ENCODE measurements at places on chromosomes 11 and 22. TPM values are rescaled to one million over a fixed set of nuclear protein-coding genes. Genes with fewer than 3 reads are reported as not detected.

TREH gene
- total RNA-seq = not detected

TNNT3 gene
- 4.2 TPM for total RNA-seq

GSC2 gene
- total RNA-seq = not detected

GSTT4 gene
- total RNA-seq = not detected

PAMR1 gene
- total RNA-seq = 9.9 TPM

TMPRSS13 gene
- total RNA-seq = not detected

C1QTNF4 gene
- 1.6 TPM for total RNA-seq

TRIM49 gene
- not detected for total RNA-seq

CRYBA4 gene
- total RNA-seq = not detected

PACS1 gene
- total RNA-seq = 37.1 TPM

DDIAS gene
- 0.52 TPM for total RNA-seq

B4GALNT4 gene
- 6.3 TPM for total RNA-seq

SPTY2D1 gene
- 32.1 TPM for total RNA-seq

BATF2 gene
- total RNA-seq = 5.1 TPM

MYOD1 gene
- not detected for total RNA-seq

- DNase-seq = no peak
These were observed 642 bp upstream of the C11orf58 start for GRCh38 chr11:16737818-16738192.

DNA sequence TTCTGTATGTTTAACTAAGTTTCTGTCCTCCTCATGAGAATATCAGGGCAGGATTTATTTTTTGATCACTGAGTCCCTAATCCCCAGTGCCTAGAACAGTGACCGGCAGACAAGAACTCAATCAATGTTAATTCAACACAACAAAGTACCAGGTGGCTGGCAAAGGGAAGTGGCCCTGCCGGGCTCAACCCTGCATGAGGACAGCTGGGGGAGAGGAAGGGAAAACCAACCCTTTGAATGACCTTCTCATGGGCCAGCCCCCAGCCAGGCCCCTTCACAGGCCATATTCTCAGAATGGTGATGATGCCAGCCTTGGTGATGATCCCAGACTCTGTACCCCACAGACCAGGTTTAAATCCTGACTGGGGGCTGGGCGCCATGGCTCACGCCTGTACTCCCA lies 1.4 kb upstream of the MFNG start:
- no peak for DNase-seq

DNA sequence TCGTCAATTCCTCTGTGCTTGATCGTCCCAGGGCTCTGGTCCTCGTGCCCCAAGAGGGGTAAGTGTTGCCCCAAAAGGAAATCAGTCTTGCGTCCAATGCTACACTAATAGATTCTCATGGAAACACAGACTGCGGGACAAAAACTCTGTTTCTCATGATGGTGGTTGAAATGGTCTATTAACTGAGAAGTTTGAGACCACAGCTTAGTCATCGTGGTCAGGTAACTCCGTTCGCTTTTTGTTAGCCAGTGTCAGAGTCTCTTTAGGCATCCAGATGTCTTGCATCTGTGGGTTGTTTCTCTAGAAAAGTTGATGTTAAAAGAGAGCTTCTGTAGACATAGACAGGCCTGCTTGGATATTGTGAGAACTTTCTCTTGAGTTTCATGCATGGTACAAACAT lies 104.6 kb upstream of the SORL1-AS1 start:
- DNase-seq = no peak

- DNase-seq = peak; percentile 96
These were observed 3.8 kb downstream of the APOL3 start for GRCh38 chr22:36156515-36157419.

- DNase-seq = no peak
These were observed 2.5 kb downstream of the USP47 start for GRCh38 chr11:11844272-11844671.

GRCh38 chr22:40449676-40450035 lies 79.3 kb downstream of the SGSM3 start:
- no peak for DNase-seq

DNA sequence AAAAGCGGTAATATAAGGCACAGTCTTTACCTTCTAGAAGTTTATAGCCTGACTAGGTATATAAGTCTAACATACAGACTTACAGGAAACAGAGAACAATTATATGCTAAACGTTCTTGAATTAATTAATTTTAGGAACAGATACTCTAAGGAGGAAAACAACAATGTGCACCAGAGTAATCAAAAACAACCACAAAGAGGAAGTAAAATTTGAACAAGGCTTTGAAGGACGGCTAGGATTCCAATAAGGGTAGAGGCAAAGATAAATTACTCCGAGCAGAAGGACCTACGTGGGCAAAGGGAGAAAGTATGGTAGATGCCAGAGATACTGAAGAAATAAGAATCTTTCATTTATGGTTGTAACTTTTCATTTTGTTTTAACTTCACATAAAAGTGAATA lies 54.4 kb downstream of the ENTHD1 start:
- no peak for DNase-seq

DNA sequence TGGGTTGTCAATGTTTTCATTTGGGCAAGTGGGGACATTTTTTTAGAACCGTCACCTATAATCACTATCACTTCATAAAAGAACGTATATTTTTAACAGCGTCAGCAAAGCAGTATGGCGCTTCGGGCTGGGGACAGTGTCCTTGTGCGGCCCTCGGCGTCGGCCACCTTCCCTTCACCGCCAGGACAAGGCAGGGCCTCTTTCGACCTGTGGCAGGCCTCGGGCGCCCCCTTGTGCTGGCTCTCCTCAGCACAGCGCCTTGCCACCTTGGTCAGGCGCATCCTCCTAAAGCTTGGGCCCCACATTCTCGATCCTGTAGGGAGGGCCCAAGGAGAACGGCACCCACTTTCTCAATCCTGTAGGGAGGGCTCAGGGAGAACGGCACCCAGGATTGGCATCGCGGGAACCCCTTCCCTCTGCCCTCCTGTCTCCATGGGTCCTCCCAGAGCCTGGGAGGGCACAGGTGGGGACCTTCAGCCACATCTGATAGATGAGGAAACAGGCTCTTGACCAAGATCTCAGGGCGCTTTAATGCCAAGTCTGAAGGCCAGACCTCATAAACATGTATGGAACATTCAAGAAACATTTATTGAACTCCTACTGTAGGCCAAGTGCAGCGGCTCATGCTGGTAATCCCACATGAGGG lies 11.5 kb upstream of the FADD start:
- no peak for DNase-seq

- no peak for DNase-seq
These were observed 7.0 kb downstream of the TIMM10B start for GRCh38 chr11:6488342-6488741.

DNA sequence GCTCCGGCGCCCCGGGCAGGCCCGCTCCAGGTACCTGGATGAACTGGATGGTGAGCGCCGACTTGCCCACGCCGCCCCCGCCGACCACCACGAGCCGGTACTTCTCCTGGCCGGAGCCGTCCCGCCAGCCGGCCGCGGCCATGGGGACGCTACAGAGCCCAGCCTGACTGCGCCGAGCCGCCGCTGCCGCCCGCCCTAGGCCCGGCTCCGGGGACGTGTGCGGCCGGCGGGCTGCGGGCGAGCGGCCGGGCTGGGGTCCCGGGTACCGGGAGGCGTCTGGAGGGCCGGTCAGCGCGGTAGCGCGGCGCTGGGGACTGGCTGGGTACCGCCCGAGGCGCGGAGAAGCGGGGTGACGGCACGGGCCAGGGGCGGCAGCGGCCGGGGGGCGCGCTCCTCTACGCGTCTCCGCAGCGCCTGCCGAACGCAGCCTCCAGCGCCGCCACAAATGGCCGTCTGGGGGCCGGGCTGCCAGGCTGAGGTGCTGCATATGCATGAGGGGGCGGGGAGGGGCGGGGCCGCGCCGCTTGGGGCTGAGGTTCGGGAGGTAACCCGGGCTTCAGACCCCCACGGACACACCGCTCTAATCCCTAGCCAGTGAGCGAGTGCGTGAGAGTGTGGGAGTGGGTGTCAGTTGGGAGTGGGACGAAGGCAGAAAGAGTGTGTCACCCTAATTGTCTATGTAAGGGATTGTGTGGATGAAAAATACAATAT lies at the start of gene RRAS2:
Gene RRAS2 (minus strand): TSS at position 455 of the 711 bp plus-strand sequence. CDS start 313 bp downstream, at position 142.
- DNase-seq = peak; percentile 96

- no peak for DNase-seq
These were observed 9.6 kb downstream of the OR5A2 start for GRCh38 chr11:59416613-59417012.

DNA sequence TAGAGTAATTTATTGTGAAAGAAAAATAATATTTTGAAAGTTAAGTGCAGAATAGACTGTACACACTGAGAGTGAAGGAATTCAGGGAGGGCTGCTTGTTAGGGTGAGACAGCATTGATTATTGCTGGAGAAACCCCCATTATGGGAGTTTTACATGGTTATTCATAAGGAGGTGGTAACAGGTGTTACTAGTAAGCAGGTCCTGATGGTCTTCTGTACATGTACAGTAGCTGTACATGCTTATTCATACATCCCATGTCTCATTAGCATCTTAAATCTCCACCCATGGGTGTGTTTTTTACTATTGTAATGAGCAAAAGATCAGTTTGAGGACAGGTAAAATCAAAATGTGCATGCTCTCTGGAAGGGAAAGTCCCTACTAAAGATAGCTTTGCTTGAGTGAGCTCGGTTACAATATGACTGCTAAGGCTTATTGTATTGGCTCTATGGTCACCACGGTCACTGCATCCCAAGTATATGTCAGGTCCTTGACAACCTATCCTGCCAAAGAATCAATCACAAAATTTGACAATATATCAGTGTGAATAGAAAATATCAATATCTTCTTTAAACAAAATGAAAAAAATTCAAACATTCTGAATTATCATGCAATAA lies 6.2 kb downstream of the KDM4F start:
- peak; percentile 29 for DNase-seq

GRCh38 chr11:130101661-130102060 lies 32.0 kb downstream of the APLP2 start:
- no peak for DNase-seq

DNA sequence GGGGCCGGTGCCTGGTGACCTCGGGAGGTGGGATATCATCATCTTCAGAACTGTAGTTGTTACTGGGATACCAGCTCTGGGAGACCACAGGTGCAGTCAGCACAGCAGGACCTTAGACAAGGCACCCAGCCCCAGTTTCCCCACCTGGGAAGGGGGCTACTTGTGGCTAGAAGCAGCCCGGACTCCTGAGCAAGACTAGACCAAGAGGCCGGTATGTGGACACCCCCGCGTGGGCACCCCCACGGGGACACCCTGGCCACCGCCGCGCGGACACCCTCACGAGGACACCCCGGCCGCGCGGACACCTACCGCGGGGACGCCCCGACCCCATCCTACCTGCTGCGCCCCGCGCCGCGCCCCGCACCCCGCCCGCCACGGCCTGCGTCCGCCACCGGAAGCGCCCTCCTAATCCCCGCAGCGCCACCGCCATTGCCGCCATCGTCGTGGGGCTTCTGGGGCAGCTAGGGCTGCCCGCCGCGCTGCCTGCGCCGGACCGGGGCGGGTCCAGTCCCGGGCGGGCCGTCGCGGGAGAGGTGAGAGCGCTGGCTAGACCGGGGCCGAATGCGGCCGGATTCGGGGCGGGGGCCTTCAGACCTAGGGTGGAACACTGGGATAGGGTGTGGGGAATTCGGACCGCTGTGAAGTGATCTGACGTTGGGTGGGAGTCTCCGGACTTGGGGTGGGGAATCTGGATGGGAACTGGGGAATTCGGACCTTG lies at the start of the genes COMT and TXNRD2:
Gene COMT (plus strand): TSS at position 408 of the 718 bp plus-strand sequence. CDS start 20,755 bp downstream, outside the sequence.
Gene TXNRD2 (minus strand): TSS at position 454 of the 718 bp plus-strand sequence. CDS start 15 bp downstream, at position 439.
- no peak for DNase-seq

- DNase-seq = no peak
These were observed 10.9 kb upstream of the TNNT3 start for GRCh38 chr11:1908618-1909017.

- DNase-seq = no peak
These were observed 32.6 kb downstream of the MS4A6A start for GRCh38 chr11:60150279-60150678.

- no peak for DNase-seq
These were observed 26.4 kb downstream of the LRFN4 start for GRCh38 chr11:66883016-66883965.

- no peak for DNase-seq
These were observed 21.2 kb upstream of the BLID start for GRCh38 chr11:122137078-122137793.

DNA sequence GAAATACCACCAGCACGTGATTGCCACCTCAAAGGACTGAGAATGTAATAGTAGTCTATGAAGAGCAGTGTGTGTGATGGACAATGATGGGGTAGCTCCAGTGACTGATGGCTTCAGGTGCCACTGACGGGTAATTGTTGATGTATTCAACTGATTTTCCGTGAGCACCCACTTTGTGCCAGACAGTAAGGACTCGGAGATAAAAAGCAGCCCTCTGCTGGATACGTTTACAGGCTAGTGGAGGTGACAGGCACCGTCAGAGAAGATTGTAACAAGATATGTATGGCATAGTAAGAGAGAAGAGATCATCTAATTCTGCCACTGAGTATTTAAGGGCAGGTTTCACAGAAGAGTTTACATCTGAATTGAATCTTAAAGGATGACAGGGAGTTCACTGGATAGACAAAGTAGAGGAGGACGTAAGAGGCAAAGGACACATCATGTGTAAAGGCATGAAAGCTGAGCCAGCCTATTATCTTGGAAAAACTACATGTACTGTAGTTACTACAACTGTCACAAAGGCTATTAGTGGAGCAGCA lies 1.1 kb upstream of the ENTHD1 start:
- DNase-seq = no peak

DNA sequence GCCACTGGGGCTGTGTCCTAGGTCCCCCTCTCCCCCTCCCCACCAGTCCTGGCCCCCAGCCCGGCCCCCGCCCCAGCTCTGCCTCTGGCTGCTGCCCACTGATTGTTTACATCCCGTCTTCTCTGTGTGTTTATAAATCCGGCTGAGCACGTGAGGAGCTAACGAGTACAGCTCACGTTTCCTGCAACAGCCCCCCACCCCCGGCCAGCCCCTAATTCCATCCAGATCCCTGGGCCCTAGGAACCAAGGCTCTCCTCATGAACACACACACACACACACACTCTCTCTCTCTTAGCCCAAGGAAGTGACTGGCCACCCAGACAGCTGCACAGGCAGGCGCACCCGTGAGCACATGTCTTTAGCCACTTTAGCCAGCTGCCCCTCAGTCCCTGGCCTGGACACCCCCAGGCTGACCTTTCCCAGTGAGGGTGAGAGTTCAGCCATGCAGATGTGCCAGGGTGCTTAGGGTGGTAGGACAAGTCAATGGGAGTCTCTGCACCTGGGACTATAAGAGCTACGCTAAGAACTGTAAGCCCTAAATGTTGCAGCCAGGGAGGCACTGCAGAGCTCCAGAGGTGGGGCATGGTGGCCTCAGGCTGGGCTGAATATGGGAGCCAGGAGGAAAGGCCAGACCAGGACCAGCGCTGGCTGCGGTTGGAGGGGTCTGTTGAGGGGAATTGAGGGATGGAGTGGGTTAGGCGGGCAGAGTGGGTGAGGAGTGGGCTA lies 2.9 kb downstream of the CLCF1 start:
- no peak for DNase-seq

GRCh38 chr11:6667733-6668374 lies 12.2 kb upstream of the DCHS1 start:
- DNase-seq = no peak

- DNase-seq = no peak
These were observed 106.5 kb downstream of the NAV2 start for GRCh38 chr11:19819148-19819547.

DNA sequence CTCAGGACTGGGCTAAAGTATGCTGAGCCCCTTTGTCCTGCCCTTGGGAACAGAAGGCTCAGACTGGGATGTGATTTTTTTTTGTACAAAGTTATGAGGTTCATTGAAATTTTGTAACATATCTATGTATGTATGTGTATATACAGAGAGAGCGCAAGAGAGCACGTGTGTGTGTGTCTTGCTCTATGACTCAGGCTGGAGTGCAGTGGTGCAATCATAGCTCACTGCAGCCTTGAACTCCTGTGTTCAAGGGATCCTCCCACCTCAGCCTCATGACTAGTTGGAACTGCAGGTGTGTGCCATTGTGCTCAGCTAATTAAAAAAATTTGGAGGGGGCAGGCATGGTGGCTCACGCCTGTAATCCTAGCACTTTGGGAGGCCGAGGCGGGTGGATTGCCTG lies 5.7 kb downstream of the TMEM25 start:
- DNase-seq = no peak

Measured in esophagus muscularis mucosa (tissue), 4 donors.